Stimulated activated CD4-positive, alpha-beta T cell treated with anti-CD3 and anti-CD28 coated beads, Interleukin-12 subunit alpha, Interleukin-12 subunit beta, amount 100 ng/mL, for 4 hours (primary cell): ENCODE measurements at places on chromosomes 4 and X.

- no peak for DNase-seq
Observed at GRCh38 chrX:107301253-107301652, 94.8 kb downstream of the DNAAF6 start.

- no peak for DNase-seq
Observed at GRCh38 chr4:158208963-158209640, 1.2 kb upstream of the TMEM144 start.

DNA sequence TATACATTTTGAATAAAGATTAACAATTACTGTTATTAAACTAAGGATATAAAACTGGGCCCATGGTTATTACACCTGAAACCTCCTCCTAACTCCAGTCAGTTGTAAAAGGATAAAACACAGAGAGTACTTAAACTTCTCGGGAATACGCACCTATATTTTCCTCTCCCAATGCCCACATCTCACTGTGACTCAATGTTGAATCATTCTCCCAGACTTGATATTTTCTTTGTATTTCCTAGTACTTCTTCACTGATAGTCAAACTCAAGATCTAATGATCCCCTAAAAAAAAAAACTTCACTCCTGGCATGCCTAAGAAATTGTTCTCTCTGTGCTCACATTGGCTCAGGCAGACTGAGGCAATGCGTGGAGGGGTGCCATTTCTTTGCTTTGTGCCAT is 212.5 kb upstream of the DKK2 start:
- no peak for DNase-seq

DNA sequence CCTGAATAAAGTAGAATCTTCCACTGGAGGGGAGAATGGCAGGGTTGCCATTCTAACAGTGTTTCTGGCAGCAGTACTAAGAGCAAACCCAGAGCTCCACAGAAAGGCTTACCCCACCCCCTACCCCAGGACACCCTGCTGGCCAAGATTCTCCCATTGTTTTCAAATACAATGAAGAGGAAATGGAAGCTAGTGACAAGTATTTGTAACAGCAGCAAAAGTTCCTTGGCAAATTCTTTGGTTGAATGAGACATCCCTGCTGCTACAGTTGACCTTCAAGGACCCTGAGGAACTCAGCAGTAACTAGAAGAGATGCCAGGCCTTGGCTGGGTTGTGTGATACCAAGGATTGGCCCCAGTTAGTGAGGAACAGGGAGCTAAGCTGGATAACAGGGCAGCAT is 124.2 kb upstream of the DGKK start:
- no peak for DNase-seq

DNA sequence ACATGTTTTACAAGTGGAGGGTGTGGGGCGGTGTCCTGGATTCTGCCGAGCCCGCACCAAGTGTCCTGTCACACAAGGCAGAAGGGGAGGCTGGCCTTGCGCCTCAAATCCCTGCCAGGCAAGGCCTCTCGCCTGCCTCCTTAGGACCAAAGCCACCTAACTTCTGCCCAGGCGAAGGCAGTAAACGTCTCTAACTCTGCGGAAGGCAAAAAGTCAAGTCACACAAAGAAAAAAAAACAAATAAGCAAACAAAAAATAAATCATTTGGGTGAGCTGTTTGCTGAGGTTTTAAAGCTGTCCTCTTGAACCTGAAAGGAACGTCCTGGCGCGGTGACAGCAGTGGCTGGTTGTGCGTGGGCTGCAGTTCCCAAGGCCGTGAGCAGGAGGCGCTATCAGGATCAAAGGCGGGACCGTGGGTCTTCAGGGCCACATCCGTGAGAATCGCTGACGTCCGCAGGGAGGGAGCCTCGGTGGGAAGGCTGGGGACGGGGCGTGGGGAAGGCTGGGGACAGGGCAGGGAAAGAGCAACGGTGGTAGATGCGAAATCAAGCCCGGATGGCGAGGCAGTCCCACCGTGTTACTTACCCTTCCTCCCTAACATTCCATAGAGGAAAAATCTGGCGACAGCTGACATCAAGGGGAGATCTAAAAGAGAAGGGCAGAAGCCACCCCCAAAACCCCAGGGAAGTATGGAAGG is 99.1 kb downstream of the TRAPPC11 start:
- DNase-seq, result no peak

- DNase-seq, result no peak
Observed at GRCh38 chr4:80016506-80016905, 56.5 kb downstream of the ANTXR2 start.

- no peak for DNase-seq
Observed at GRCh38 chr4:140877781-140878180, 121.6 kb upstream of the TBC1D9 start.

- DNase-seq, result no peak
Observed at GRCh38 chr4:32778025-32778424, 2057.9 kb downstream of the PCDH7 start.
